ENCODE measurements at places on chromosomes 4 and X. TPM values are rescaled to one million over a fixed set of nuclear protein-coding genes. Genes with fewer than 3 reads are reported as not detected.

DNA sequence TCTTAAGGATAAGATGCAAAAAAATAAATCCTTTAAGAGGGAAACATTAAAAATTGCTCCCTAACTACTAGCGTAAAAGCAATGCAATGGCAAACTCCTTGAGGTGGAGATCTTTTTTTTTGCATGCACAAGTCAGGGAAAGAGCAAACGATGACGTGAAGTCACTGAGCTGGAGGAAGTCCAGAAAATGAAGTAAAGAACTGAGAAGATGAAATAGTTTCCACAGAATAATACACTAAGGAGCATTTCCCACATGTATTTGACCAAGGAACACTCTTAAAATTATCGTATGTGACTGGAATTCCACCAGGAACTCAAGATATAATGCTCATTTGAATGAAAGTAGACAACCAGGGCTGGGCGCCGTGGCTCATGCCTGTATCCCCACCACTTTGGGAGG lies 21.0 kb upstream of the DOCK11 start:
- H3K27me3 ChIP-seq, result no peaks in the 10 kb centered on the region
- H3K4me1 ChIP-seq, result no peaks in the 10 kb centered on the region
- H3K27ac ChIP-seq, result no peak overlapping the region
- no peak overlapping the region for H3K4me3 ChIP-seq
- no peak for DNase-seq

DNA sequence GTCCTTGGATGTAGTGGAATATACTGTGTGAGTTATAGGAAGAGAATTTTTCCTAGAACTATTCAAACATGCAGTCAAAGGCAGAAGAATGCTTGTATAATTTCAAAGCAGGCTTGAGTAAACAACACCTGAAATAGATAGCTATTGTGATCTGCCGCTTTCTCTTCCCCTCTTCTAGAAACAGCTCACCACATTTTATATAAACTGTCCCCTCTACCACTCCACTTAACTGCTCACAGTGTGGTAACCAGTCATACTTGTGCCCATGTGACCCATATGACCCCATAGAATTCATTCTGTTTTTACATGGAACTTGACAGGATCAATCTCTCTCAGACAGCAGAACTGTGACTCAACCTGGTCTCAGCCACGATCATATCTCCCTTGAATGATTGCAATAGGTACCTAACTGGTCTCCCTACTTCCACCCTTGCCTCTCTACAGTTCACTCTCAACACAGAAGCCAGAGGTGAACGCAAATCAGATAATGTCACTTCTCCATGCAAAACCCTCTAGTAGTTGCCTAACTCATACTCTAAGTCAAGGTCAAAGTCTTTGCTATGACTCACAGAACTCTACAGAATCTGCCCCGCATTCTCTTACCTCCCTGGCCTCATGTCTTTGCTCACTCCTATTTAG lies 85.6 kb upstream of the EFHC2 start:
- no peaks in the 10 kb centered on the region for H3K36me3 ChIP-seq
- H3K27ac ChIP-seq, result no peak overlapping the region
- H3K4me1 ChIP-seq, result no peaks in the 10 kb centered on the region
- H3K4me3 ChIP-seq, result no peak overlapping the region
- no peak for DNase-seq
- no peaks in the 10 kb centered on the region for H3K27me3 ChIP-seq

- H3K27me3 ChIP-seq, result no peaks in the 10 kb centered on the region
- no peaks in the 10 kb centered on the region for H3K4me1 ChIP-seq
- H3K36me3 ChIP-seq, result no peaks in the 10 kb centered on the region
- no peak for DNase-seq
- H3K27ac ChIP-seq, result no peak overlapping the region
Observed at GRCh38 chr4:42480717-42481116, 83.4 kb downstream of the SHISA3 start.

- no peak overlapping the region for H3K4me3 ChIP-seq
- DNase-seq, result no peak
- no peaks in the 10 kb centered on the region for H3K27me3 ChIP-seq
Observed at GRCh38 chr4:108458681-108459080, 161.7 kb upstream of the RPL34 start.

GRCh38 chr4:159698336-159698735 lies 595.5 kb downstream of the RAPGEF2 start:
- H3K27me3 ChIP-seq, result no peaks in the 10 kb centered on the region
- no peak for DNase-seq
- no peaks in the 10 kb centered on the region for H3K4me1 ChIP-seq
- H3K4me3 ChIP-seq, result no peak overlapping the region

- H3K36me3 ChIP-seq, result no peaks in the 10 kb centered on the region
- H3K27ac ChIP-seq, result no peak overlapping the region
- no peaks in the 10 kb centered on the region for H3K27me3 ChIP-seq
- peak; percentile 74 for DNase-seq
Observed at GRCh38 chr4:7987148-7987989, 47.7 kb upstream of the AFAP1 start.

- H3K36me3 ChIP-seq, result no peaks in the 10 kb centered on the region
- H3K4me1 ChIP-seq, result no peaks in the 10 kb centered on the region
- no peak overlapping the region for H3K4me3 ChIP-seq
- H3K27me3 ChIP-seq, result no peaks in the 10 kb centered on the region
- H3K27ac ChIP-seq, result no peak overlapping the region
Observed at GRCh38 chr4:139844459-139845036, 178.9 kb downstream of the MGST2 start.

DNA sequence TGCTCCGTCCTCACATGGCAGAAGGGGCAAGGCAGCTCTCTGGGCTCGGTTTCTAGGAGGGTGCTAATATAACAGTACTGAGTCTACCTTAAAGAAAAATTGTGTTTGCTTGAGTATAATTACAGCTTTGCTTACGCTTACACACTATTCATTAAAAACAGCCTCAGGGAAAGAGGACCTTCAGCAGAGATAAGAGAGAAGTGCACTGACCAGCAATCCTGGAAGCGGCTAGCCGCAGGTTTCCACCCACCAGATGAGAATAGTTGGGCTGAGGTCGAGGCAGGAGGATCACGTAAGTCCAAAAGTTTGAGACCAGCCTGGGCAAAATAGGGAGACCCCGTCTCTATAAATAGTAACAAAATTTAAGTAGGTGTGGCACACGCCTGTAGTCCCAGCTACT lies 15.2 kb upstream of the MRFAP1 start:
- no peak overlapping the region for H3K4me3 ChIP-seq
- no peak overlapping the region for H3K27ac ChIP-seq
- H3K27me3 ChIP-seq, result no peaks in the 10 kb centered on the region
- H3K36me3 ChIP-seq, result no peaks in the 10 kb centered on the region
- no peak for DNase-seq
- no peaks in the 10 kb centered on the region for H3K4me1 ChIP-seq

GRCh38 chr4:119672938-119673337 lies 44.3 kb upstream of the PDE5A start:
- no peaks in the 10 kb centered on the region for H3K36me3 ChIP-seq
- no peaks in the 10 kb centered on the region for H3K4me1 ChIP-seq
- no peak for DNase-seq
- H3K27me3 ChIP-seq, result no peaks in the 10 kb centered on the region

GRCh38 chr4:18859468-18859867 lies 837.9 kb upstream of the LCORL start:
- H3K4me1 ChIP-seq, result no peaks in the 10 kb centered on the region
- H3K27me3 ChIP-seq, result no peaks in the 10 kb centered on the region
- no peaks in the 10 kb centered on the region for H3K36me3 ChIP-seq
- no peak for DNase-seq
- H3K4me3 ChIP-seq, result no peak overlapping the region

- H3K36me3 ChIP-seq, result no peaks in the 10 kb centered on the region
- no peak overlapping the region for H3K27ac ChIP-seq
- no peaks in the 10 kb centered on the region for H3K4me1 ChIP-seq
- H3K27me3 ChIP-seq, result no peaks in the 10 kb centered on the region
Observed at GRCh38 chr4:9765091-9765490, 16.3 kb upstream of the DRD5 start.

DNA sequence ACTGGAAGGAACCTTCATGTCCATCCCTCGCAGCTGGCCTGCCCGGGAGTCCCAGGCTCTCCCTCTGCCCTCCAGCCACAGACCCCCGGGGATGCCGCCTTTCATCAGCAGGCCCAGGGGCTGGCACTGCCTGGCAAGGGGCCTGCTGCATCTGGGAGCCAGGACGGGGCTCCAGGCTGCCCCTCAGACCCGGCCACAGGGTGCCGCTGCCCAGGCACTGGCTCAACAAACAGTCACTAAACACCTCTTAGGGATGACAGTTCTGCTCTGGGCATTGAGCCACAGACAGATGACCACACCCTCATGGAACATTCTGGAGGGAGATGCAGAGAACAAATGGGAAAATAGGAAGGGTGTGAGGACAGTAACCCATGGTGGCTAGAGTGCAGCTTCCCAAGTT lies 109.3 kb downstream of the HMX1 start:
- H3K36me3 ChIP-seq, result no peaks in the 10 kb centered on the region
- H3K27ac ChIP-seq, result no peak overlapping the region
- H3K4me1 ChIP-seq, result no peaks in the 10 kb centered on the region
- no peaks in the 10 kb centered on the region for H3K27me3 ChIP-seq
- DNase-seq, result no peak

DNA sequence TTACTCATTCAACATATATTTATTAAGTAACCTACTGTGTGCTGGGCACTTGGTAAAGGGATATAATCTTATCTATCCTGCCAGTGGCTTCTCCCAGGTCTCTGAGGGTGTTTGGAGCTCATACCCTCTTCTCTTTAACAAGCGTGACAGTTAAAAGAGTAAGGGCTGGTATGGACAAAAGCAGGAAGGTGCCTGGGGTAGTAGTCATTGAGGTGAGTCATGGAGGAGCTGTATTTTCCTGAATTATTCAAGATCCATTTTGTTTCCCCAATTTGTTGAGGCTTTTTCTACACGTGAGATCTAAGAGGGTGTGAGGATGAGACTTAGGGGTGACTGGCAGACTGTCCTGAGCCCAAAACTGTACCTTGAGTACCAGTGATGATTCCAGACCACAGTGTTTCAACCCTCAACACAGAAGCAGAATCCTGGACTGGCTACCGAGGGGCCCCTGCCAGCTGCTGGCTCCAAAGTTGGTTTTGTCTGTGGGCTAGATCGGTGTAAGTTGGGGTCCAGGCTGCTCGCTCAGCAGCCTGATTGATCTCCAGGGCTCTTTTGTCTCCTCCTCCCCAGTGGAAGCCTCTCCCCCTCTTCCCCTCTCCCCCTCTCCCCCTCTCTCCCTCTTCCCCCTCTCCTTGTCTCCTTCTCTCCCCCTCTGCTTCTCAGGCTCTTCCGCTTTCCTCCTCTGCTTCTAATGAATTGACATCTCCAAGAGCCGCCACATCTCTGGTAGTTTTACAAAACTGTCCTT lies at the start of gene DRP2:
Gene DRP2, plus strand, starts transcription at position 671 of the 748 bp plus-strand sequence. CDS start 11,862 bp downstream, outside the sequence.
- H3K4me3 ChIP-seq, result no peak within 1 kb of the TSS
- H3K27ac ChIP-seq, result peak within 1 kb of the TSS; percentile 61
- no peaks in the 10 kb centered on the region for H3K36me3 ChIP-seq
- H3K4me1 ChIP-seq, result peaks cover 22% of the 10 kb centered on the region
- H3K27me3 ChIP-seq, result no peaks in the 10 kb centered on the region

DNA sequence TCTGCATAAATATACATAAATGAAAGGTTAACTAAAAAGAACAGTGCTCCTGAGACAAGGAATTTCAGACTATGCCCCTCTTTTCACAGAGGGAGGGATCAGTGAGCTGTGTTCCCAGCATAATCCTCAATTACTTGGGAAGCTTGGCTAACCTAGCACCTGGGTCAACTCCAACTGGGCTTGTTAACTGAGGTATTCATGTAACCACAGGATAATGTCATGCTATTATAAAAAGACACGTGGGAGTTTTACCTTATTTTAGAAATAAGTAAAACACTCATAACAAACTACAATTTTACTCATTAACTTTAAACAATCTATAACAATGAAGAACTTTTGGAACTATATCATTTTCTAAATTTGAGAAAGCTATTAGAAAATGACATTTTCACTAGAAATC lies 48.6 kb downstream of the RPGR start:
- H3K4me1 ChIP-seq, result peaks cover 9% of the 10 kb centered on the region
- no peaks in the 10 kb centered on the region for H3K36me3 ChIP-seq

GRCh38 chr4:15427161-15427560 lies 672 bp upstream of the C1QTNF7 start:
- no peaks in the 10 kb centered on the region for H3K27me3 ChIP-seq
- H3K4me3 ChIP-seq, result no peak overlapping the region
- H3K27ac ChIP-seq, result no peak overlapping the region
- H3K4me1 ChIP-seq, result no peaks in the 10 kb centered on the region

DNA sequence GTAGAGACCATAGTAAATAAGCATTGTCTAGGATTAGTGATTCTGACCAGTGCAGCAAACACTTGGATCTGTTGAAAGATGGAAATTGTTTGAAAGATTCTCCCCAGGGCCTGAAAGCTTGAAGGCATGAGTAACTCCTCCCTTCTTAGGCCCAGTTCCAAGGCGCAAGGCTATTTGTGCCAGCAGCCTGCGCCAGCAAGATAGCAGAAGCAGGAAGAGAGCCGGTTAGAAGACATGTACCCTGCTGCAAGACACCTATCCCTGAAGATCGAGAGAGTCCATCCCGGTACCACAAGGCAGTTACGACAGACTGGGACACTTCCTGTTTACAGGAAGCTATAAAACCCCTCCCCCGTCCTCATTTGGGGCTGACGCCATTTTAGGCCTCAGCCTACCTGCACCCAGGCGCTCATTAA lies 72.4 kb upstream of the JADE1 start:
- no peak overlapping the region for H3K27ac ChIP-seq
- no peak overlapping the region for H3K4me3 ChIP-seq
- H3K4me1 ChIP-seq, result no peaks in the 10 kb centered on the region
- H3K27me3 ChIP-seq, result no peaks in the 10 kb centered on the region
- no peak for DNase-seq

- H3K27me3 ChIP-seq, result no peaks in the 10 kb centered on the region
- no peaks in the 10 kb centered on the region for H3K4me1 ChIP-seq
- no peaks in the 10 kb centered on the region for H3K36me3 ChIP-seq
- no peak overlapping the region for H3K27ac ChIP-seq
- no peak overlapping the region for H3K4me3 ChIP-seq
Observed at GRCh38 chrX:49230500-49231232, 2.5 kb downstream of the CACNA1F start.

DNA sequence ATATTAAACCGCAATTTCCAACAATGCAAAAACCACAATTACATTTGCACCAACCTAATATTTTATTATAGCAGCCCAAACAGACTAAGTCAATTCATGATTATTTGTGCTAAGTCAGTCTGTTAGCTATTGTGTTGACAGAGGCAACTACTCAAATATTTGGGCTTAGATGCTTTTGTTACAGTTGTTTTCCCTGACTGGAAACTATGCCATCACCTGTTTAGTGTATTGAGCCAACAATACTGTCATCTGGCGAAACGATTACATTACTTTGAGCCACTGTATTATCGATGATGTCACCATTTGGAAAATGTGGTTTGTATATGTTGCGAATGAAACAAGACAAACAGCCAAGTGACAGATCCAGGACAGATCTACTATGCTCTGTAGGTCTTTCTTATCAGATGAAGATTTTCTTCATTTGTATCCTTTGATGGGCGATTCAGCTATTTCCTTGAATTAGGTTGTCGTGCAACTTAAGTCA lies 38.7 kb upstream of the INTS6L start:
- H3K4me1 ChIP-seq, result no peaks in the 10 kb centered on the region
- DNase-seq, result no peak
- H3K36me3 ChIP-seq, result no peaks in the 10 kb centered on the region
- H3K4me3 ChIP-seq, result no peak overlapping the region
- H3K27me3 ChIP-seq, result no peaks in the 10 kb centered on the region

GRCh38 chr4:2482693-2483092 lies 13.8 kb downstream of the RNF4 start:
- peak; percentile 68 for DNase-seq
- H3K36me3 ChIP-seq, result no peaks in the 10 kb centered on the region

Gene TRPC5OS
- polyA plus RNA-seq, result not detected

Gene PJA1
- polyA plus RNA-seq, result 8.2 TPM

Gene ARHGAP36
- not detected for polyA plus RNA-seq

Gene CDX4
- polyA plus RNA-seq, result not detected

Gene SLC6A14
- not detected for polyA plus RNA-seq

Gene EDNRA
- 0.01 TPM for polyA plus RNA-seq

Gene OTUD6A
- polyA plus RNA-seq, result not detected

Gene MSX1
- 9.2 TPM for polyA plus RNA-seq

Gene CWH43
- not detected for polyA plus RNA-seq

Gene APOO
- 7.6 TPM for polyA plus RNA-seq

Gene NBDY
- 41.3 TPM for polyA plus RNA-seq

All from endothelial cell of umbilical vein (primary cell).